ENCODE measurements at places on chromosomes 7 and 10. TPM values are rescaled to one million over a fixed set of nuclear protein-coding genes. Genes with fewer than 3 reads are reported as not detected.

CYP3A5 gene
- 0.52 TPM for total RNA-seq

WDFY4 gene
- 1.1 TPM for total RNA-seq

GNG11 gene
- total RNA-seq, result 21.9 TPM

CALN1 gene
- not detected for total RNA-seq

DNA sequence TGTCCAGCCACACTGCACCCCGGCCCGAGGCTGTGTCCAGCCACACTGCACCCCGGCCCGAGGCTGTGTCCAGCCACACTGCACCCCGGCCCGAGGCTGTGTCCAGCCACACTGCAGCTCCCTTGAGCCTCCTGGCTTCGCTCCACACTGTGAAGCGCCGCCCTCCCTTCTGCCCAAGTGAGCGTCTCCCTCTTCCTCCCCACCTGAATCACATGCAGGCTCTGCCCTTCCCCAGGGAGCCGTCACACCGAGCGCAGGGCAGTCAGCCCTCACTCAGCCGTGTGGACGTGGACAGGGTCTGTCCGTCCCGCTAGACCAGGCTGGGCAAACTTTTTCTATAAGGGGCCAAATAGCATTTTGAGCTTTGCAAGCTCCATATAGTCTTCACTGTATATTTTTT lies 27.6 kb downstream of the CFAP46 start:
- no peak for DNase-seq

DNA sequence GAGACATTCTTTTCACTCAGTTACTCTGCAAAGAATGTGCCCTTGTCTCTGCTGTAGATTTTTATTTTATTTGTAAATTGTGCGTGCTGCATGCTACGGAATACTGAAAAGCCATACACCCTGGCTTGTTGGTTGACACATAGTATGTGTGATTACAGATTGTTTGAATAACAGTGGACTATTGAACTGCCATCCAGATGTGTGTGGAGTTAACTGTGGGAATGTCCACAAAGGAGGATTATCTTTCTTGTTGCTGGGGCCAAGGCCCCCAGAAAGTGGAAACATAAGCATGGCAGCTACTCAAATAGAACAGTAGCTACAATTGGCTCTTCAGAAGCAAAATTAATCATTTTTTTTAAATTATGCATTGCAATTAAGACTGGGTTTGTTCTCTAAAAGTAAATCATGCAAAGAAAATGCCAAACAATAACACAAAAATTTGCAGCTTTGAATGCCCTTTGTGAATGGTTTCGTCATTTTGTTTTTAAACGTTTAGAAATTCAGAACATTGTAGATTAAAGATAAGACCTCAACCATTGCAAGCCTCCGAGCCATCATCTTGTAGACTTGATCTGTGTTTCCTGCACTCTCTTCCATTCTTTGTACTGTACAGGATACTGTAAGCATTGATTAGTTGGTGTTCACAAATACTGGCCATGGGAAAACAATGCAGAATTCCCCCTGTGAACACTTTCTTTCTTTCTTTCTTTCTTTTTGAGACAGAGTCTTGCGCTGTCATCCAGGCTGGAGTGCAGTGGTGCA lies 210.3 kb upstream of the TCF7L2 start:
- DNase-seq, result no peak

DNA sequence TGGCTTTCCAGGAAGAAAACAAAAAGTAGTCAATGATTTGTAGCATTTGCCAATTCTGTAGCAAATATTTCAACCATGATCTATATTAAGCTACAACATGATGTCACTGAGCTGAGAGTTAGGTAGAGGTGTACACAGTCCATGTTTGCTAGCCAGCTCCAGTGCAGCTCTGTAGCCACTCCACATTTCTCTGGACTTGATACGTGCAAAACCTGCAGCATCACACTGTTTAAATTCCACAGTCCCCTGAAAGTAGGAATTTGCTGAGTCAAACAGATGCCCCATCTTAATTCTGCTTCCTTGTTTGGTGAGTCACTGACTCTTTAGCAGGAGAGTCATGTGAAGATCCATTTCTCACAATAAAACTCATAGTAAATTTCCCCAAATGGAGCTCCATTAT lies 89.8 kb upstream of the LRRTM3 start:
- DNase-seq, result no peak

GRCh38 chr10:103265717-103266329 lies 11.1 kb upstream of the INA start:
- DNase-seq, result peak; percentile 65

GRCh38 chr7:31664890-31665289 lies 22.1 kb upstream of the PPP1R17 start:
- no peak for DNase-seq

DNA sequence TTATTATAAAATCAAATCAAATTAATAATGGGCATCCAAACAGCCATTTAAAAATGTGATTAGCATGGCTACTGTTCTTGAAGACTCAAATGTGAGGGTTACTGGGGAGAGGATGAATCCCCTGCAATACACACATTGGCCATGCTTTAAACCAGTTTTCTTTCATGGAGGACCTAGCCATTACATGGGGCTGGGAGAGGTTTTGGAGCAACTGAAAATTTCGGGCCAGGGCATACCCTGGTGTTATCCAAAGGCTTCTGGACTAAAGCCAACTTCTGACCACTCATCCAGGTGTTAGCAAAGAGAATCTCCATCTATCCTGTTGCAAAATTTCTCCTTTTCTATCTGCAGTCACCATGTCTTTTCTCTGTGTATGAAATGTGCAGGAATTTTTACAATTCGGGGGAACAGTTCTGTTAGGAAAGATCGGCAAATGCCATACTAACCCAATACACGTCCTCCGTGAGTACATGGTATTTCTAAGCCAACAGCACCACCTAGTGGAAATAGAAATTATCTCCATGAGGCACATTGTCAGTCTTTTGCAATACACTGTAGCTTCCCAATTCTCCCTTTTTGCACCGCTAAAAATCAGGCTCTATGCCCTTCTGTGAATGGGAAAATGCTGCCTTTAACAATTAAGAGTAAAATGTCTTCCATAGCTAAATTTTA lies 47.0 kb upstream of the ZNF107 start:
- DNase-seq, result no peak

DNA sequence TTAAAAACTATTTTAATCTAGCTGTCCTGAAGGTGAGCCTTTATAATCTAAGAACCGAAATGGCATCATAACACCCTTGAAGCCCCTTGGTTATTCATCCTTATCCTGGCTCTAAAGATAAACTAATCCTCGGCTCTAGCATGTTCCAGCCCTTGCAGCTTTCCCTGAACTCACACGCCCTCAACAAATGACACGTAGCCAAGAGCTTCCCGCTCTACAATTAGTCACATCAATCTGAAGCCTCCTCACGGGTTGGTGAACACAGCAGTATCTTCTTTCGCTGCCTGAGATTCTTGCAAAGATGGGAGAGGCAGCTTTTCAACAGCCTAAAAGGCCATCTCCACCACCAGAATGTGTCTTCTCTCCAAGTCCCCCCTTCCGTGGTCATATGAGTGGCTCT lies 4.1 kb downstream of the FRMD4A start:
- no peak for DNase-seq

DNA sequence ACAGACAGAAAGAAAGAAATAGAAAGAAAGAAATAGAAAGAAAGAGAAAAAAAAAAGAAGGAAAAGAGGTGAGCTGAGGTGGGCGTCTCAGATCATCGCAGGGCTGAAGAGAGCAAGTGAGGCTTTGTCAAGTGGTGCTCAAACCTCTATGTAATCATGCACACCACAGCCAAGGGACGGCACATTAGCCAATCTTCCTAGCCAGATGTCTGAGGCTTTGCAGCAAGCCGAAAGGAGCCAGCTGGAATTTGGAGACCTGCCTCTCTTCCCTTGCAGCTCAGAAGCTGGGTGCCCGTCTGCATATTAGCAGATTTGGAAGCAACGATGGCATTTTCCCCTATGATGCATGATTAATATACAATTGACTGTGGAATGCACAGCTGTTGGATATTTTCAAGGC lies 52.5 kb downstream of the ADRA2A start:
- no peak for DNase-seq

GRCh38 chr10:4656576-4657194 lies 169.3 kb upstream of the AKR1E2 start:
- peak; percentile 64 for DNase-seq

DNA sequence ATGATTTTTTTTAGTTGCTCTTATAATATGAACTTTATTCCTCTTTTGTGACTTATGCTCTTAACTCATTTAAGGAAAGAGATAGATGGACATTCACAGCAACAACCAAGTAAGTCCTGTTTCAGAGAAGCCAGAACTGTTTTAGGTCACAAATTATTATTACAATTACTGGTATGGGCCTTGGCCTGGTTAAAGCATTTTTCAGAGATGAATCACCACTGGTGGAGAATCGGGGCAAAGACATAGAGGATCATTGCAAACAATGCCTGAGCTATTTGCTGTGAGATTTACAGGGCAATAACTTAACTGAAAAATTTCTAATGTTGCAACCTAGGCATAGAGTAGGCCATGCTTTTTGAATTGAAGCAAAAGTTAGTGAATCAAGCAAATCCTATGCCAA lies 138.0 kb upstream of the YAE1 start:
- DNase-seq, result no peak

DNA sequence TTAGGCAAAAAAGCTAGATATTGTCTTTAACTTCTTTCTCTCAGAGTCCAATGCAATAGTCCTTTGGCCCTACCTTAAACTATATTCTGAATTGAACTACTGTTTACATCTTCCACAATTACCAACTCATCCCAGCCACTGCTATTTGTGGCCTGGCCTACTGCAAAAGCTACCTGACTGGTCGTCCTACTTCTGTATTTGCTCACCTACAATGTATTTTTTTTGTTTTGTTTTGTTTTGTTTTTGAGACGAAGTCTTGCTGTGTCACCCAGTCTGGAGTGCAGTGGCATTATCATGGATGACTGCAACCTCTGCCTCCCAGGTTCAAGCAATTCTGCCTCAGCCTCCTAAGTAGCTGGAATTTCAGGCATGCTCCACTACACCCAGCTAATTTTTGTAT lies 51.2 kb downstream of the ARL4A start:
- DNase-seq, result no peak

- DNase-seq, result no peak
These were observed 131.9 kb downstream of the SRPK2 start for GRCh38 chr7:105256761-105257231.

DNA sequence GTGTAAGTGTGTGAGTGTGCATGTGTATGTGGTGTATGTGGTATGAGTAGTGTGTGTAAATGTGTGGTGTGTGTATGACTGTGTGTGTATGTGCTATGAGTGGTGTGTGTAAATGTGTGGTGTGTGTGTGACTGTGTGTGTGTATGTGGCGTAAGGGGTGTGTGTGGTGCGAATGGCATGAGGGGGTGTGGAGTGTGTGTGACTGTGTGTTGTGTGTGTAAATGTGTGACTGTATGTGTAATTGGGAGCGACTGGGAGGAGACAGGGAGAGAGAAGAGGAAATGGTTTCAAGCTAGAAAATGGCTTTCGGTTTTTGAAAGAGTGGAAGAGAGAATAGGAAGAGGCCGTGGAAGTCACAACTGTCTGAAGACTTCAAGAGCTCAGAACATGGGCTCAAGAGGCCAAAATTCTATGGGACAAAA lies 23.6 kb upstream of the GATAD1 start:
- DNase-seq, result no peak

Measured in heart left ventricle (tissue), 16 donors.